T47D (cell line): ENCODE measurements at places on chromosomes 12 and 14.

DNA sequence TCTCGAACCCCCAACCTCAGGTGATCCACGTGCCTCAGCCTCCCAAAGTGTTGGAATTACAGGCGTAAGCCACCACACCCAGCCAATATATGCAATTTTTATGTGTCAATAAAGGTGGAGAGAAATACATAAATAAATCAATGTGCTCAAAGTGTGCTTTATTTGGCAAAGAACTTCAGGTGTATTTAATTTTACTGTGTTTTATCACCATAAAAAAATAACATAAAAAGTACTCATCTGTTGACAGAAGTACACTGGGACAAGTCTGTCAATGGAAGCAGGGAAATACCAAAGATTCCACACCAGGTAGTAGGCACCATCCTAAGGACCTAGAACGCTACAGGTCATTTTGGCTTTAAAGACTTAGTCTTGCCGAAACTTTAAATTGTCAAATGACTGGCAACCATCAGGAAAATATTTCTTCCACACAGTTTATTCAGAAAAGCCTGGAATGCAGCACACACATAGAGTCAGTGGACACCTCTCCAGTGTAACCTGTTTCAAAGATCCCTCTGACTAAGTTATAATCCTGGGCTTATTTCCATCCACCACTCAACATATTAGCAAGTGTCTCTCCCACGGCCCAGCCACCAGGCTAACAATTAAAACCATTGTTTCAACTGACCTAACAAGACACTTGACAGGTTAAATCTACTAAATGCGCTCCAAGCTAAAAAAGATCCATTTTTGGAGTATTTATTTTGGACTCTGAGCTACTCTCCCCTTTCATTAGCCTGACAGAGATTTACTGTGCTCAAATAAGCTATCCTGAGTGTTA, 4.2 kb downstream of the ERO1A start:
- no peak for DNase-seq

DNA sequence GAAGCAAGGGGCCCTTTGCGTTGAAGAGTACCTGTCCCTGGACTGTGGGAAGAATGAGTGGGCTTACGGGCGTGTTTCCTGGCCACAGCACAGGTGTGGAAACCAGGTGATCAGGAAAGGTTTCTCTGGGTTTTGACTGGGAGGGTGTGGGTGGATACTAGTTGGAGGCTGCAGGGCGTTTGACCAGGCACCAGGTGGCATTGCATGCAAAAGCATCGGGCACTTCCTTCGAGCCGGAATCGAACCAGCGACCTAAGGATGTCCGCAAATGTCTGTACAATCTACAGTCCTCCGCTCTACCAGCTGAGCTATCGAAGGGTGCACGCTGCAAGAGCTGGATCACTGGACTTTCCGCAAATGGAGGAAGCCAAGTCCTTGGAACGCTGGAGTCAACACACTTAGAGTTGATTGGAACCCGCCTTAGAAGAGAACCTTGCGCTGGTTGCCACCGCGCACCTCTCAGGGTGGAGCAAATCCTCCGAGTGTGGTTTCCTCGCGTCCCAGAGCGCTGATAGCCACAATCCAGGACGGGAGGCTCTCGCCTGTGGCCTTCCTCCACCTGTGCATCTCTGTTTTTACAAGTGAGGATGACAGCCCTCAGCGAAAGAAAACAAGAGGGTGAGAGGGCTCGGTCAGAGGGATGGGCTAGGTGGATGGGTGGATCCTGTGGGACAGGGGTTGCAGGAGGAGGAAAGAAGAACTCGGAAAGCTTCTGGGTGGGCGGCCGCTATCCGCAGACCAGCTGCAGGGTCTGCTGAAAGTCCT, 21.2 kb upstream of the RNASE4 start:
- DNase-seq, result peak; percentile 82

DNA sequence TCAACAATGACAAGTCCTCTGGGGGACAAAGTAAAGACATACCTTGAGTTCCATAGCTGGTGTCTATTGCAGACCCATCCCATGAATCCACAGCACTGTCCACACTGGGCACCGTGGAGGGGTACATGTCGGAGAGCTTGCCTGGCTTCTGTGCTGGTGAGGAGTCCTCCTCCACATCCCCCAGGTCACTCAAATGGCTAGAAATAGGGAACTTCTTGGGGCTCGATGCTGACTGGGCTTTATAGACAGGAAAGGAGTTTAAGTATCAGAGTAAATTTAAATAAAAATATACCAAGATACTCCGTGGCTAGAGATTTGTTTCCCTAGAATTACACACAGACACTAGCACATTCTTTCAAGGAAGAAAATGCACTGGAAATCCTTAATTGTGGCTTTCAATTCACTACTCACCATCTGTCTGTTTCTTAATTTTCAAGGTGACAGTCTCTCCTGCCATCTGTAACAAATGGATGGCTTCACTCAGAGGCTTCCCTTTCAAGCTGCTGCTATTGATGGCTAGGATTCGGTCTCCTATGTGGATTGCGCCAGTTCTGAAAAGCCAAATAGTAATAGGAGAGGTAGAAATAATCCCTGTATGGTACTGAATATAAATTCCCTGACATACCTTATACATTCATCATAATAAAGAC, 90.1 kb downstream of the HELB start:
- DNase-seq, result no peak

DNA sequence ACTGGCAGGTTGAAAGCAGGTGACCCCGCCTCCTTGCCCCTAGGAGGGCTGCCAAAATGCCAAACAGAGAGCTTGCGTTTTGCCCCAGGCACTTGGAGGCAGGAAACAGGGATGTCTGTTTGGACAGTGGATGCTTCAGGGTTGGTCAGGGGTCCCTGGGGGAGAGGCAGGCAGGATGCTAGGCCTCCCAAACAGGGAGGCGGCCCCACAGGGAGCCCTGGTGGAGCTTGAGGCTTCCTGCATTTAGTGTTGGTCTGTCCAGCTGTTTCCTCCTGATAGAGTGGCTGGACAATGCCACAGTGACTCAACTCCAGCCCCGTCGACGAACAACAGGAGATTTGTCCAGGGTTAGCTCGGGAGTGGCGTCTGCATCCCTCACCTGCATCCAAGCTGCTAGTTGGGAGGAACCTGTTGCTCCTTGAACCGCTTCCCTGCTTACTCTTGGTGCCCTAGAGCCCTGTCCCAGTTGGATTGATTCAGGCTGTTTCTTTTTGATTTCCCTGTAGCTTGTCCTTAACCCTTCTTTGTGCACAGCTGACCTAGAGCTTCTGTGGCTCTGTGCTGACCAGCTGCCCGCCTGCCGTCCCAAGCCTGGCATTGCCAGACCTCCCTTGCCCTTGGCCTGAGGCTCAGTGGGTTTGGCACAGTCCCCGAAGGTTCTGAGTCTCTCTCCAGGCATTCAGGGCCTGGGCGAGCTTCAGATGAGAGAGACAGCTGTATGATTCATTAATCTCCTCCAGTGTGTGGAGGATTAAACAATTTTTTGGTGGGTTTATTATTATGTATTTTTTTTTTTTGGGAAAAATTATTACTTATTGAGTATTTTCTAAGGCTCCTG, 45.9 kb downstream of the TSPAN9 start:
- no peak for DNase-seq

GRCh38 chr12:41983856-41984255, 160.8 kb downstream of the GXYLT1 start:
- no peak for DNase-seq

DNA sequence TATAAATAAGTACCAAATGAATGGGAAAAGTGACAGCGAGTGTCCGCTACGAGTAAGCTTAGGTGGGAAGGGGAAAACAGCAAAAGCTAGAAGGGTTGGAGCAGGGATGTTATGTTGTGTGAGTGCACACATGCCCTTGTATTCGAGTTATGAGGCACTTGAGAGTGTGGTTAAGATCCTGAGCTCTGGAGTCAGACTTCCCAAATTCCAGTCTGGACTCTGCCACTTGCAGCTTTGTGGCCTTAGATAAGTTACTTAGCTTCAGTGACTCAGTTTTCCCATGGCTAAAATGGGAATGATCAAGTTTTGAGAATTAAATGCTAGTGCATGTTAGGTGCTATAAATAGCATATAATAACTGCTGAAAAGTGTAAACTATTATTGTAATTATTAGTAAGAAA, 44.9 kb downstream of the KTN1 start:
- DNase-seq, result no peak

GRCh38 chr12:88325076-88325815, 183.1 kb downstream of the TMTC3 start:
- DNase-seq, result no peak

- no peak for DNase-seq
Measured at GRCh38 chr12:40648519-40648918, 43.7 kb upstream of the CNTN1 start.

GRCh38 chr12:90100579-90100978, 391.9 kb upstream of the ATP2B1 start:
- DNase-seq, result no peak

DNA sequence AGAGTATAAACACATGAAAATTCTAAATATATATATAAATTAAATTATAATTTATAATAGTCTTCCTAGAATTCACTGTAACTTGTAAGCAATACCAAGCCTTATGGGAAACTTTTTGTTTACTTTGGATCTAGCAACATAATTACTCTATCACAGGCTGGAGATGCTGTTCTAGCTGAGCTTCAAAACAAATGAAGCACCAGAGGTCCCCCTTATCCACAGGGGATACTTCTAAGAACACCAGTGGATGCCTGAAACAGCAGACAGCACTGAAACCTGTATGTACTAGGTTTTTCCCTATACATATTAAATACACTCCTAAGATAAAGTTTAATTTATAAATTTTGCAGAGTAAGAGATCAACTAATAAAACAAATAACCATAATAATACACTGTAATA, 96.6 kb downstream of the CDK17 start:
- DNase-seq, result no peak

GRCh38 chr14:104387022-104388010, 192.2 kb upstream of the C14orf180 start:
- no peak for DNase-seq

DNA sequence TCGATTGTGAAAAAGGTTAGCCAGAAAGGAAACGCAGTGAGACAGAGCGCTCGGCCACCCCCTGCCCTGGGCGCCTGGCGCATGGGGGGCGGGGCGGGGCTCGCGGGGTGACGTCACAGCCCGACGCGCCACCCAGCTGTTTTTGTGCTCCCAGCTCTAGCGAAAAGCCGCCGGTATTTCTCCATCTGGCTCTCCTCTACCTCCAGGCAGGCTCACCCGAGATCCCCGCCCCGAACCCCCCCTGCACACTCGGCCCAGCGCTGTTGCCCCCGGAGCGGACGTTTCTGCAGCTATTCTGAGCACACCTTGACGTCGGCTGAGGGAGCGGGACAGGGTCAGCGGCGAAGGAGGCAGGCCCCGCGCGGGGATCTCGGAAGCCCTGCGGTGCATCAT, at the start of gene GABARAPL1:
Gene GABARAPL1 (plus strand): TSS at position 139 of the 393 bp plus-strand sequence. CDS start 253 bp downstream, at position 392.
- peak; percentile 68 for DNase-seq

- DNase-seq, result no peak
Measured at GRCh38 chr12:132949936-132950837, 5.9 kb downstream of the ZNF605 start.

- DNase-seq, result no peak
Measured at GRCh38 chr12:33192226-33192625, 247.4 kb downstream of the SYT10 start.

DNA sequence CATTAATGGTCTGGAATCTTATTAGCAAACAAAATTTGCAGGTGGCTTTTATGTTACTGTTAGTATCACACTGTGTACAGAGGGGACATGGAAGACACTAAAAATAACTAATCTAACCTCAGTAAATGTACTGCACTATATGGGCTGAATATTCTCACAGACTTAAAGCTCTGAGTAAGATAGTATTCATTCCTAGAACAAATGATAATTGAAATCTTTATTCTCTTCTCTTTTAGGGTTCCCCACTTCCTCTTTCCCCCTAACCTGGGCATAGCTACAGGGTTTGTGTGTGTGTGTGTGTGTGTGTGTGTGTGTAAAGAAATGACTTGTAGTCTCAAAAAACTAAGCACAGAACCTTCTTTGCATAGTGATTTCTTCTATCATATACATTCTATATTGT, 21.4 kb upstream of the HECTD1 start:
- no peak for DNase-seq

- no peak for DNase-seq
Measured at GRCh38 chr14:68877993-68878575, 85.2 kb upstream of the ZFP36L1 start.

GRCh38 chr14:61268812-61269211, 12.3 kb downstream of the TMEM30B start:
- DNase-seq, result no peak

DNA sequence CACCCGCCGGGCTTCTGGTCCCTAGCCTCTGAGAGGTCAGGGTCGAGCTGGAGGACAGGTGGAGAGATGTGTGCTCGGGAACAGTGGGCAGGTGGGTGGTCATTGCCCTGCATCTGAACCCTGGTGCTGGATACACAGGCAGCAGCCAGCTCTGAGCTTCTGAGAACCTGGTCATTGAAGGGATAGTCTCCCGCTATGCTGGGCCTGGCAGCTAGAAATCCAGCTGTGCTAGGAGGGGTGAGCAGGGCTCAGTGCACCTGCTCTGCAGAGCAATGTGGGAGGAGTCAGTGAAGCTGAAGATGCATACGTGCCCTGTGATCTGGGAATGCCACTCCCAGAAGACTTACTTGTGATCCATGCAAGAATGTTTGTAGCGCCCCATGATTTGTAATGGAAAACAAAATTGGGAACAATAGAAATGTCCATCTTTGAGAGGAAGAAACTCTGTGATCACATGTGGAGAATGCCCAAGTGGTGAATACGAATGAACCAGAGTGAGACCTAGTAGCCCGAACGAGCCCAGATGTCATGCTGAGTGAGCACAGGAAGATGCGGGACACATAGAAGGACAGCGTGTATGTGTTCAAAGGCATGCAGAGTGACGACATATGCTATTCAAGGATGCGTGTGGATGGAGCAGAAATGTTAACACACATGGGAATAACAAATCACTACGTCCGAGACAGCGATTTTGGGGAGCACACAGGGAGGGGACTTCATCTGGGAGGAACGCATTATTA, 63.4 kb downstream of the AACS start:
- no peak for DNase-seq

GRCh38 chr14:94313991-94314655, 9.0 kb downstream of the SERPINA6 start:
- DNase-seq, result no peak

DNA sequence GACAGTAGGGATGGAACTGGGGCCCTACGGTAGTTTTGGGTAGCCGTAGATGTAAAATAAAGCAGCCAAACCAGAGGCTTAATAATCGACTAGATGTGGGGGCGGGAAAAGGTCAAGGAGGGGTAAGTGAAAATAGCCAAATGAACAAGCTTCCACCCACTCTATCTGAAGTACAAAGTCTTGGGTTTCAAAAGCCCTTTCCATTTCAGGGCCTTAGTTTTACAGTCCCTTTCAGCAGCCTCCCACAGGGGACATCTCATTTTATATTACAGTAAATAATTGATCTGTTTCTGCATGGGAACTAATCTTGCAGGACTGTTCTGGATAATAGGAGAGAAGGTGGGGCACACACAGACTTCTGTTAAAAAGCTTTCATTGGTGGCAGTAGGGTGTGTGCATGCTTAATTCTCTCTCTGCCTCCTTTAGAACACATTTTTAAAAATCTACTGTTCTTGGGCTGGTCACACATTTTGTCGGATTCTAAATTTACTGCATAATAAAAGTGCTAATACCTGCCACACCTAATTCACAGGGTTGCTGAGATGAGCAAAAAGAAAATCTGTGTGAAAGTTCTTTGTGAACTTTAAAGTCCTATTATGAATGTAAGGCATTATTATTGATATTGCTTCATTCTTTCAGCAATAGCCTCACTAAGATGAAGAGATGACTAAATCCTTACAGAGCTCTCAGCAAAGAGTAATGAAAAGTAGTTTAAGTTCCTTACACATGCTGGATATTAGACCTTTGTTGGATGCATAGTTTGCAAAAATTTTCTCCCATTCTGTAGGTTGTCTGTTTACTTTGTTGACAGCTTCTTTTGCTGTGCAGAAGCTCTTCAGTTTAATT, 104.6 kb downstream of the ITPR2 start:
- no peak for DNase-seq

- DNase-seq, result no peak
Measured at GRCh38 chr14:22381408-22381760, 207.6 kb downstream of the DAD1 start.
